ENCODE measurements at places on chromosomes 1 and 21. TPM values are rescaled to one million over a fixed set of nuclear protein-coding genes. Genes with fewer than 3 reads are reported as not detected.

The TCEA3 gene
- not detected for total RNA-seq

The CD164L2 gene
- total RNA-seq = not detected

The HPDL gene
- not detected for total RNA-seq

The CELF3 gene
- total RNA-seq = not detected

The GUCA2A gene
- not detected for total RNA-seq

The PACC1 gene
- 23.8 TPM for total RNA-seq

The ADORA1 gene
- 0.92 TPM for total RNA-seq

The OR2L3 gene
- not detected for total RNA-seq

The USH2A gene
- 0.79 TPM for total RNA-seq

The SPRR4 gene
- total RNA-seq = not detected

The AMY1B gene
- total RNA-seq = not detected

The BRDT gene
- not detected for total RNA-seq

The SPATA45 gene
- total RNA-seq = 0.40 TPM

The EFNA1 gene
- total RNA-seq = 25.7 TPM

The HDGF gene
- total RNA-seq = 189 TPM

The TRAF3IP3 gene
- 0.61 TPM for total RNA-seq

The SPRR3 gene
- total RNA-seq = not detected

The CD53 gene
- total RNA-seq = not detected

The HSD3B1 gene
- not detected for total RNA-seq

GRCh38 chr1:112991402-112992120, 35.6 kb upstream of the SLC16A1 start:
- DNase-seq = peak; percentile 22

- DNase-seq = no peak
These were observed 20.1 kb upstream of the NKAIN1 start for GRCh38 chr1:31259746-31260145.

DNA sequence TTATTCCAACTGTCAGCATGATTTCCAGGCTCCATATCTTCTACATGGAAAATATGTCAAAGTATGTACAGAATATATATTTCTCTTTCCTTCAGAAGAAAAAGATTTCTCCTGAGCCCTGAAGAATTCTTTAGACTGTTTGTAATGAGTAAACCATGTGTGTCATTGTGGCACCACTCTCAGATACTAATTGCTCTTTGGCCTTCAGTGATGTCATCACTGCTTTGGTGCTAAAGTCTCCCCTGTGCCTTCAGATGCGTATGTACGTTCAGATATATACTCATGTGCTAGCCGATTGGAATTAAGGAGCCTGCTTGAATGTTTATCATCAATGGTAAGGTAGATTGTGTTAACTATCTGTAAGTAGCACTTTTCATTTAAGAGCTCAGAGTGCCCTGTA, 20.6 kb upstream of the NBL1 start:
- no peak for DNase-seq

DNA sequence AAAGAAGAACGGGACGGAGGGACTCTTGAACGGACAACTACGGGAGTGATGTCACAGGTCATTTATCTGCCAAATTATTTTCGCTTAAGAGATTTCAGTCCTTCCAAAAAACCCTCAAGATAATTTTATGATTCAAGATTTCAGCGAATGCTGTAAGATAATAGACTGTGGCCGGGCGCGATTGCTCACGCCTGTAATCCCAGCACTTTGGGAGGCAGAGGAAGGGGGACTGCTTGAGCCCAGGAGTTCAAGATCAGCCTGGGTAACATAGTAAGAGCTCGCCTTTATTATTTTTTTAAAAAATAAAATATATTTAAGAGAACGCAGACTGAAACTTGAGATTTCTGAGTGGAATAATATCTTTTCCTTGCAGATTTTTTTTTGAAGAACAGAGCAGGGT, 609 bp downstream of the RWDD2B start:
- DNase-seq = no peak

DNA sequence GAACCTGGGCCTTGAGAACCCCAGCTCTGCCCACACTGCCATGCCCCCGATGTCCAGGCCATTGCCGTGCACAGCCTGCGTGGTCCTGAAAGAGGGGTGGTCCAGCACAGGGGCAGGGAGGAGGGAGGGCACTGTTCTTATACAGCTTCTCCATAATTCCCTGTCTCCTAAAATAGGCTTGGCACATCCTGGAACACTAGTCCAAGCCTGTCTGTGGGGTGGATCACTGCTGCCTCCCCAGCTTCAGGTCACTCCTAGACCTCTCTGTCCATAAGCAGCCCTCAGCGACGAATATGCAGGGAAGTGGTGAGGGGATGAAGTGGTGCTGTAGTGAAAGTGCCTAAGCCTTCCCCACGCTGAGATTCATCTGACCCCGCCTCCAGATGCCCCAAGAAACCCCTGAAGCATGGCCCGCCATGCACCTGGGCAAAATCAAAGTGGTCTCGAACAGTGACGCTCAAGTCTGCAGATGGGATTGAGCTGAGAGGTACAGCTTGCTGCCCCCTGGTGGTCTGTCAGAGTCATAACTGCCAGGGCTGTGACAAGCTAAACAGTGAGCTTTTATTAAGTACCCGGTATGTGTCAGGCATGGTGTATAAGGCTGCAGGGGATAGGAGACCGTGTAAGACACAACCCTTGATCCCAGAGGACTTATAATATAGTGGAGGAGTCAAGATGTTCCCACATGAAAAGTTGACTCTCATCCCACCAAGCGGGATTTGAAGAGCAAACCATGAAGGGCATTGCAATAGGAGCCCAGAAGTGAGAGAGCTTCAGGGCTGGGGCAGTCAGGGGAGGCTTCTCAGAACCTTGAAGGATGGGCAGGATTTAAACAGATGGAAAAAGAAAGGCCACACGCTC, 66.6 kb downstream of the FAM163A start:
- DNase-seq = peak; percentile 80

GRCh38 chr1:66981679-66982078, 56.9 kb downstream of the MIER1 start:
- DNase-seq = peak; percentile 62

GRCh38 chr1:191142748-191143147, 665.1 kb upstream of the BRINP3 start:
- DNase-seq = no peak

DNA sequence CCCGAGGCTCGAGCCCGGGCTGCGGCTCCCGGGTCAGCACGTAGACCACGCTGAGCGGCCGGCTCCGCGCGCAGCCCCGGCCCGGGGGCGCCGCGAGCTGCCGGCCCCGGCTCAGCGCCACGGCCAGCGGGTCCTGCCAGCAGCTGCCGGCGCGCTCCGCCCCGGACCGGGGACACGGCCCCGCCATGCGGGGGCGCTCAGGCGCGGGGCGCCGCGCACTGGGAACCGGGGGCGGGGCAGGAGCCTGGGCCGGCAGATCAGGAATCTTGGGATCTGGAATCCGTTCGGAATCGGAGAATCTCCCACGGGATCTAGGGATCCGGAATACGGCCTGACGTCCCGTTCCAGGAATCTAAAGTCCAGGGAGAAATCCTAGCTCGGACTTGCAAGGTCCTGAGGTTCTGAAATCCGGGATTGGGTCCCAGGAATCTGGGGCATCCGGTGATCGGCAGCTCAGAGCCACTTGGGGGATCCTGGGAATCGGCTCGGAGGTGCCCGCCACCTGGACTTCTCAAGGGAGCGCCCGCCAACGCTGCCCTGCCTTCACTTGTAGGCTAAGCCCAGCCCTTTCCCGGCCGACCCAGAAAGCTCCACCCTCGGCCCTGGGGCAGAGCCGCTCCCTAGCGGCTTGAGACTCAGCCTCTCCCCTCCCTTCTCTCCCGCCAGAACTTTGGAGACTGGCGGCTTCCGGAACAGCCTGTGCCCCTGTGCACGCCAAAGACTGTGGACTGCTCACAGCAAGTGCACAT, at the start of gene MAP3K6:
Gene MAP3K6 (minus strand): TSS at position 551 of the 749 bp plus-strand sequence. CDS start 364 bp downstream, at position 187.
- peak; percentile 80 for DNase-seq

GRCh38 chr21:42396799-42397745, 1.2 kb upstream of the TMPRSS3 start:
- no peak for DNase-seq

GRCh38 chr1:2645776-2646175, 13.0 kb upstream of the MMEL1 start:
- no peak for DNase-seq

GRCh38 chr1:104235141-104235540, 485.4 kb downstream of the AMY1C start:
- DNase-seq = no peak

DNA sequence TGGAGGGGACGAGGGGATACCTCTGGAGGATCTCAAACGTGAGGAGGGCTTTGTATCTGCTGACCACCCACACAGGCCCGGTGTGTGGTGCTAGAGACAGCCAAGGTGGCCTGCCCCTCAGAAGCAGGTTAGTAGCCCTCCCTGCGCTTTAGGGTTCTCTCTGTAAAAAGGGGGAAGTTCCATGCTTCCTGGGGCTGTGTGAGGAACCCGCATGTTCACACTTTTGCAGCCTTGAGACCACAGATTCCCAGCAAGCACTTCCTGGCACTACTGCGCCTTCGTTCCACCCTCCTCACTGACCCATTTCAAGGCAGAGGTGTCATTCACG, 7.9 kb upstream of the GUCA2B start:
- DNase-seq = no peak

GRCh38 chr1:169867012-169867675, 26.6 kb downstream of the SCYL3 start:
- DNase-seq = no peak

GRCh38 chr21:42499444-42500112, 3.6 kb upstream of the RSPH1 start:
- no peak for DNase-seq

DNA sequence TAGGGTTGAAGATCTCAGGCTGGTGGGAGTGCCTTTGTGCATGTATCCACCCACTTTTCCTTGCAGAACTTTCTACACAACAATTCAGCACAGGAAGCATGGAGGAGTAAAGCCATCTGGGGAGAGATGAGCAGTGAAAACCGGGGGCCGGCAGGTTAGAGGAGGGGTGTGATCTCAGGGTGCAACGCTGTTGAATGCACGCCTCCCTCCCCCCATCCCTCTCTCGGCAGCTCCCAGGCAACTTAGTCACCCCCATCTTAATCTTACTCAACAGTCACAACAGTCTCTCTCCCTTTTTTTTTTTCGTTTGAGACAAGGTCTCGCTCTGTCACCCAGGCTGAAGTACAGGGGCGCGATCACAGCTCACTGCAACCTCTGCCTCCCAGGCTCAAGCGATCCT, 16.6 kb upstream of the ABCG1 start:
- DNase-seq = no peak

GRCh38 chr1:175774921-175775320, 31.5 kb upstream of the TNR start:
- DNase-seq = no peak

- no peak for DNase-seq
These were observed 196.0 kb downstream of the CRB1 start for GRCh38 chr1:197464044-197464443.

- DNase-seq = no peak
These were observed 192.9 kb upstream of the PTGFR start for GRCh38 chr1:78297836-78298235.

DNA sequence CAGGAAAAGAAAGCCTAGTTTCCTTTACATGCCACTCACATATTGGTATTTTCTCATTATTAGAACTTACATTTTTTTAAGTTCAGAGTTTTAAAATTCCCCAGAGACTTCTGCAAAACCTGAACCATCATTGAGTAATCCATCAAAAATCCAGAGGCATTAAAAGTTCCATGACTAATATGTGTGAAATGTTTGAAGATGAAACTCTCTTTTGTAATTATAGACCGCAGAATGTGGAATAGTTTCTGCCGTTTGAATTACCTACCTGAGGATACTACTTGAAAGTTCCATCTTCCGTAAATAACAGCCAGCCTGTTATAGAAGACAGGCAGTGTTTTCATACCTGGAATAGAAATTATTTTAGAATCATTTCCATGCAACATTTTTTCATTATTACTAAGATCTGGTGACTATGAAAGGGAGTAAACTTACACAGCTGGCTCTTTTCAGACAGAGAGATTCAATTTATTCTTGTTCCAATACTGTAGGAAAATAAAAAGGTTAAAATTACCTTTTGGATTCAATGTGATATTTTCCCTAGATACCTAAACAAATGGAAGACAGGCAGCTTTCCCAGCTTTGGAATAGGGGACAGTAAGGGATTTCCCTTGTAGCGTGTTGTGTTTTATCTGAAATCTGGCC, 131.4 kb downstream of the ST6GALNAC5 start:
- DNase-seq = no peak

DNA sequence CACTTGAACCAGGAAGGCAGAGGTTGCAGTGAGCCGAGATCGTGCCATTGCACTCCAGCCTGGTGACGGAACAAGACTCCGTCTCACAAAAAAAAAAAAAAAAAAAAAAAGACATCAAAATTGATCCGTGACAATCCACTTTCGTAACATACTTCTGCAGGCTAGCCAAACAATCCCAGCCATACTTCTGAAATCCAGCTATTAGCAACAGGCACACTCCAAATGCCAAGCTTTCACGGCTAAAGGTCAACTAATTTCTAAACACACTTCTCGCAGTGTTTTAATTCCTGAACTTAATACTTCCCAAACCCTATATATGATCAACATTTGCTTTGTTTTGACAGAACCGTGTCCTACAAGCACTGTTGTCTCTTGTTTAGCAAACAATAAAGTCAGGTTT, 411.3 kb upstream of the RUNX1 start:
- no peak for DNase-seq

- peak; percentile 60 for DNase-seq
These were observed 31.0 kb downstream of the AZIN2 start for GRCh38 chr1:33111965-33112364.

DNA sequence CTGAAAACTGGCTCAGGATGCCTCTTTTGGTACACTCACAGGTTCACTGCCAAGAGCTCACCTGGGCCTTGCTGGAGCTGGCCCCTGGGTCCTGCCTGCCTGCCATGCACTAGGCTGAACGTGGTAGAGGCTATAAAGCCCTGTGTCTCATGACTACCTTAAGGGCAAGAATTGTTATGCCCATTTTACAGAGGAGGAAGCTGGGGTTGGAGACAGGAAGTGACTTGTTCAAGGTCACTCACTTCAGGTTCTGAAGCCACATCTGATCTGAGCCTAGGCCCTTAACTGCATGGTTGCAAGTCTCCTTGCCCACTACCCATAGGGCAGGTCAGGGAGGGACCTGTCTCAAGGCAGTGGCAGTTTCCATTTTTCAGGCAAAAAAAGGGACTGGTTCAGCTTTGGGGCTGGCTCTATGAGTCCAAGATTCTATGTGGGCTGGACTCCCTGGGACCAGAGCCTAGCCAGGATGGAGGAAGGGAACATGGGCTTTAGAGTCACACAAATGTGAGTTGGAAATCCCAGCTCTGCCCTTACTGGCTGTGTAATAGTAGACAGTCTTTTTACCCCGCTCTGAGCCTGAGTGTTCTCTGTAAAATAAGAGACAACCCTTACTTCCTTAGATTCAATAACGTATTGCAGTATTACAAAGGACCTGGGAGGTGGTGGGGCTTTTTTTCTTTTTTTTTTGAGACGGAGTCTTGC, 7.8 kb downstream of the STK40 start:
- no peak for DNase-seq

- DNase-seq = no peak
These were observed 36.8 kb downstream of the CLCA1 start for GRCh38 chr1:86505564-86505902.

GRCh38 chr1:76830373-76830772, 36.9 kb upstream of the ST6GALNAC5 start:
- peak; percentile 17 for DNase-seq

- DNase-seq = no peak
These were observed 32.5 kb downstream of the UBE2U start for GRCh38 chr1:64235910-64236309.

GRCh38 chr1:201331166-201331565, 46.3 kb downstream of the TNNT2 start:
- no peak for DNase-seq
